ENCODE measurements at places on chromosomes 11 and 22.

GRCh38 chr11:58289266-58289665 is 21.2 kb upstream of the OR10W1 start:
- DNase-seq, result peak; percentile 65

DNA sequence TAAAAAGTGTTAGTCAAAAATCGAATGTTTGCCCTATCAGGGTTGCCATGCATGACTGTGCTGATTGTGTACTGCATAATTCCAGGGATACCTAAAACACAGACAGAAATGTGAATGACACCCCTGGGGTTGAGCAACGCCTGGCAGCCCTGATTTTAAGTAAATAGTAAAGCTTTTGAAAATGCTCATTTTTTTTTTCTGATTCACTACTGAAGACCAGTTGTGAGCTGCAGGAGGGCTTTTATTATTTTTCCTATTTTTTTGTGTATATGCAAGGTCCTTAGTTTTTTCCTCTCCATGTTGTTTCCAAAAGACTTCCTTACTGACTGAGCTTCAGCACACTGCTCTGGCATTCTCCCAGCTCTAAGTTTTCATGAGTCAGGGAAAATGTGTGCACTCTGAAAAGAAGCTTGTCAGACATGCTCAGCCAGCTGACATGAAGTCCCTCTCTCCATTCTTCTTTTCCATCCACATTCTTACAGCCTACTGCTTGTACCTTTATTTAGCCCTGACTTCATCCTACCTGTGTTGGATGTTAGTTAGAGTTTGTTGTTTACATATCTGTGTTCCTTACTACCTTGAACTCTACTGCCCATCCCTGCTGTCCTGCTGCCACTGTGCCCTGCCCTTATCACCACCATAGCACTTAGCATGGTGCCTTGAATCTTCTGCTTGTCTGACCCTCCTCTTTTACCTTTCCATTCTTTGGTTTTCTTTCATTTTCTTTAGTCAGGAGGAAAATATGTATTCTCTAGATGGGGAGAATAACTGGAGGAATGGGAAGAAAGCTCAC is 79.5 kb downstream of the HORMAD2 start:
- DNase-seq, result peak; percentile 77

DNA sequence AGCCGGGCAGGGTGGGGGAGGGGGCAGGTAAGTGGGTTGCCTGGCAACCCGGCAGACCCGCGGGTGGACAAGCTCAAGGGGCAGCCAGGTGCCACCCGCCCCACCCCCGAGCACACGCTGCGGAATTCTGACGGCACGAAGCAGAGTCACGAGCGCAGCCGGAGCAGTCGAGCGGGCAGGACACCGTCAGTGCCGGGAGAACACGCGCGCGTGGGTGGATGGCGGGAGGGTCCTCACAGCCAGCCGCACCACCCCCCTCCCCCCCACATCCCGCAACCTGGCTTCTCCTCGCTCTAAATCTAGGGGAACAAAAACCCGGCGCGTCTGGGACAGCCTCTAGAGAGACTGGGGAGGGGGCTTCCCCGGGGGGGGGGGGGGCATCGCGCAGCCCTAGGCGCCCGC is 133.1 kb upstream of the HSD17B12 start:
- DNase-seq, result no peak

- peak; percentile 66 for DNase-seq
Measured at GRCh38 chr11:44911029-44911814, 39.5 kb downstream of the TP53I11 start.

- no peak for DNase-seq
Measured at GRCh38 chr22:23566705-23567475, 13.2 kb downstream of the IGLL1 start.

DNA sequence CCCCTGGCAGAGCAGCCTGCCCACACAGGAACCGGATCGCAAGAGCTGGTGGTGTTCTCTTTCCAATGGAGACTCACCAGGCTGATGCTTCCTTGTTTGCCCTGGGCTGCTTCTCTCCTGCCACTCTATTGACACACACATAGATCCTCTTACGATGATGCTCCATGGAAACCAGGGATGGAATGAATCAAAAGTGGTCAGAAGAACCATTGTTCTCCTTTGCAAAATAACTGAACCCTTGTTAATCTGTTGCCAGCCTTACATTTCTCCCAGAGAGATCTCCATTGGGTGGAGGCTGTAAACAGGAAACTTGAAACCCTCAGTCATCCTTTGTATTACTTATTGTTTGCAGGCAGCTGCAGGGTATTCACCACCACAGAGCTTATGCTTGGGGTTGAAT is 24.6 kb upstream of the LDLRAD3 start:
- DNase-seq, result no peak

GRCh38 chr11:31254415-31254814 is 115.1 kb downstream of the DCDC1 start:
- DNase-seq, result peak; percentile 58

DNA sequence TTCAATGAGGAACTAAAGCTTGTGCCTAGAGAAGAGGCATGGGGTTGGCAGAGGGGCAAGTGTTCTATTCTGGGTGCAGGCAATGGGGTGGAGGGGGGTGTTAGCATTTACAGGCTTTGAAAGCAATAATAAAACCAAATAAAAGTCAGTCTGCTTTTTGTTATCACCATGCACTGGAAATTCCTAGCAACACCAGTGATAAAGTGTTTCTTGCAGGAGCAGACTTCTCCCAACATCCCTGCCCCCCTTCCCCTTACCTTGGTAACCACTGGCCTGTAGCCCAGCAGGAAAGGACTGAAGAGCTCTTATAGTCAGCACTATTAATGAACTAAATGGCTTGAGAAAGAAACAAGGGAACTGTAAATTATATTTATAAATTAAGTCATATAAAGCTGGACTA is 65.2 kb upstream of the SESN3 start:
- DNase-seq, result peak; percentile 38

GRCh38 chr11:9711454-9712307 is 47.8 kb downstream of the SWAP70 start:
- DNase-seq, result no peak

- no peak for DNase-seq
Measured at GRCh38 chr22:41880653-41881052, 34.2 kb downstream of the SHISA8 start.

- DNase-seq, result no peak
Measured at GRCh38 chr11:94934846-94935245, 38.5 kb downstream of the CWC15 start.

DNA sequence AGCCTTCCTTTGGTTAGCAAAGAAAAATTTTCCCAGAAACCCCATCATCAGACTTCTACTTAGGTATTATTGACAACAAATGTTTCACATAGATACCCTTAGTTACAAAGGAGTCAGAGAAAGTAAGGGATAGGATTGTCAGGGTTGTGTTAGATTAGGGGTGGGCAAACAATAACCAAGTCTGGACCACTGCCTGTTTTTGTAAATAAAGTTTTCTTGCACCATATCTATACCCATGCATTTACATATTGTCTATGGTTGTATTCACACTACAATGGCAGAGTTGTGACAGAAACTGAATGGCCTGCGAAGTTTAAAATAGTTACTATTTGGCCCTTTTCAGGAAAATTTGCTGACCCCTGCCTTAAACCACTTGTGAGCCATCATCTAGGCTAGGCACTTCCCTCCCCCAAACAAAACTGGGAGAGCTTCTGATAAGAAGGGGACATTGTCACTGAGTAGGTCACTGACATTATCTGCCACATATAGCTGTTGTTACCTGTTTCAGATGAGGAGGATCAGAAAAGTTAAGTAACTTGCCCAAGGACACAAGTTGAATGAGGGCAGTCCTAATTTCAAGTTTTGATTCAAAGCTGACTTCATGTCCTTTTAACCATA is 40.7 kb upstream of the TMEM135 start:
- no peak for DNase-seq

DNA sequence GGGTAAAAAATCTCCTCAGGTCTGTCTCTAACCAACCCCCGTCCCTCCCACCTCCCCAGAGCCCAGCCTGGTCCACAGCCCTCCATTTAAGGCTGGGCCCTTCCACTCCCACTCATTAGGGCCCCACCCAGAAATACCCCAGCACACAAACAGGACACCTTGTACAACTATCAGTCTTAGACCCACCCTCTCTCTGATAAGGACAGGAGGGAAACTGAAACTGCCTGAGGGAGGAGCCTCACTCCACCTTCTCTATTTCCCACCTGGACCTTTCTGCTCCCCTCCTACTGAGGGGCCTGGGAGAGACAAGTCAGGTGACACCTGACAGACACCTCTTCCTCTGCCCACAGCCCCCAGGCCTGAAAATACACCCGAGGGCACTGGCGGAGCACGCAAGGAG is 90.2 kb downstream of the PLEKHA7 start:
- no peak for DNase-seq

GRCh38 chr11:45543808-45544422 is 121.5 kb downstream of the CHST1 start:
- no peak for DNase-seq

DNA sequence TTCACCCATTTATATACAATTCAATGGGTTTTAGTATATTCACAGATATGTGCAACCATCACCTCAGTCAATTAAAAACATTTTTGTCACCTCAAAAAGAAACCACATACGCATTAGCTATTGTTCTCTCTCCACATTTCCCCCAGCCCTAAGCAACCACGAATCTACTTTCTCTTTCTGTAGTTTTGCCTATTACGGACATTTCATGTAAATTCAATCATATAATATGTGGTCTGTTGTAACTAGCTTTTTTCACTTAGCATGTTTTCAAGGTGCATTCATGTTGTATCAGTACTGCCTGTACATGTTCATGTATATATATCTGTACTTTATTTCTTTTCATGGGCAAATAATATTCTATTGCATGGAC is 104.7 kb upstream of the RRM1 start:
- DNase-seq, result no peak

GRCh38 chr22:30238661-30239487 is 7.7 kb downstream of the LIF start:
- DNase-seq, result peak; percentile 89

DNA sequence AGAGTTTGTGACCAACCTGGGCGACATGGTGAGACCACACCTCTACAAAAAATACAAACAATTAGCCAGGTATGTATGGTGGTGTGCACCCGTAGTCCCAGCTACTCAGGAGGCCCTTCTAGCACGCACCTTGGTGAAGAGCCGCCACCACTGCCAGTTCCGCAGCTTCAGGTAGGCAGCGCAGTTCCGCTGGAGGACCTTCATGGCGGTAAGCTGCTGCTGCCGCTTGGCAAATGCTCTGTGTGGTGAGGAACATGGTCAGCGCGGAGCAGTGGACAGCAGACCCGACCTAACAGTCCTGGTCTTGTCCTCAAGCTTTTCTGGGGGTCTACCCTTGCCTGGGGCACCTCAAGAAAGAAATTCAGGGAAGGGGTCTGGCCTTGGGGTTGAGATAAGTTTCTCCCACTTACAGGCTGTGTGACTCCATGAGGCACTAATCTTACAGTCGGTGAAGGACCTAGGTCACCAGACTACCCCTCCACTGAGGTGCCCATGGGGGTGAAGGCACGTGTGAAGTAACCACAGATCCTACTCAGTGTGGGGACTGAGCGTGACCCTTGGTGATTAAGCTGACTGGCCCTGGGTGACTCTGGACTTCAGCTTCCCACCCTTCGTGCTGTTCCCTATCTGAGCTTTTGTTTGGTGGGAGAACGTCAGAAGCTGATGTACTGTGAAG is 49.6 kb downstream of the APOL1 start:
- DNase-seq, result no peak

GRCh38 chr11:95702526-95702925 is 87.1 kb downstream of the FAM76B start:
- peak; percentile 91 for DNase-seq

- DNase-seq, result no peak
Measured at GRCh38 chr22:25407226-25407858, 157.1 kb upstream of the GRK3 start.

- DNase-seq, result no peak
Measured at GRCh38 chr11:129694538-129694937, 121.1 kb upstream of the TMEM45B start.

GRCh38 chr11:11843211-11843621 is 1.4 kb downstream of the USP47 start:
- peak; percentile 90 for DNase-seq

GRCh38 chr11:117875382-117876058 is 938 bp downstream of the FXYD6 start:
- no peak for DNase-seq

GRCh38 chr11:63866211-63866610 is 27.3 kb downstream of the MARK2 start:
- DNase-seq, result peak; percentile 80

- no peak for DNase-seq
Measured at GRCh38 chr22:30863081-30863833, 105.3 kb downstream of the MORC2 start.

DNA sequence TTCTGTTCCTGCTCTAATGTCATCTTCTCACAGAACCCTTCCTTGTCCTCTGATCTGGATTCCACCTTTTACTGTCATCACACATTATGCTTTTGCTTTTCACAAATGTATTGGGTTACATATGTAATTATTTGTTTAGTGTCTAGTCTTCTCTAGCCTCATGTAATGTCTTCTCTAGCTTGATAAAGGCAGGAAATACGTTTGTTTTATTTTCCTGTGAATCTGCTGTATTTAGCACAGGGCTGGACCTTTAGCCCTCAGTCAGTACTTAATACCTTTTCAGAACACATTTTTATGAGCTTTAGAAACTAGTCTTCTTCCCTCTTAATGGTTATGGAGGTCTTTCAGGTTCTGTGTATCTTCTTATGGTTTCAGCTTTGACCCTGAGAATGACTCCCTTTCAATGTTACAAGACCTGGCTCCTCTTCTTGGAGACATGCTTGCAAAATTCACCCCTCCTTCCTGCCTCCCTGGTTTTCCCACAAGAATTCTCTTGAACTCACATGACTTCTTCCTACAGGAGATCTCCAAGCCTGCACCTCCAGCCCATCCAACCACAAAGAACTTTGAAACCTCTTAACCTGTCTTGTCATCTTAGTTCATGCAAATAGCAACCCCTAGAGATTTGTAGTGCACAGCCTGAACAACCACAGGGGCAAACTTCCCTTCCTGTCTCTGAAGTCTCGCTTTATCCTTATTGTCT is 132.7 kb upstream of the DDI1 start:
- DNase-seq, result peak; percentile 64

- DNase-seq, result no peak
Measured at GRCh38 chr11:86143087-86144030, 74.5 kb upstream of the PICALM start.

- DNase-seq, result no peak
Measured at GRCh38 chr11:65883786-65884715, 4.2 kb downstream of the FIBP start.

DNA sequence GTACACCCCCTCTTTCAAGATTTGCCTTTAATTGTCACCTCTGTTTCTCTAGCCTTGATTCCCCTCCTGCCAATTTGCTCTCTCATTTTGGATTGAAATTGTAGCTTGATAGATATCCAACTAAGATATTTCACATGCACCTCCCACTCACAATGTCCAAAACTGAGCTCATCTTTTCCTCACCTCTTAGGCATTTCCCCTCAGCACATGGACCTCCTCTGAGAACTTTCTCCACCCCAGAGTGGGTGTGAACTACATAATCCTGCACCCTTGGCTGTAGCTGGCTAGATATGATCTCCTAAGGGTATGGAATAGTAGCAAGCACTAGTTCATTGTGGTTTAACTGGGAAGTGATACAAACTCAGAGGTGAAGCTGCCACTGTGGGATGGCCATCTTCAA is 91.5 kb upstream of the SESN3 start:
- no peak for DNase-seq

- no peak for DNase-seq
Measured at GRCh38 chr11:74100735-74101134, 70.1 kb downstream of the C2CD3 start.

- DNase-seq, result no peak
Measured at GRCh38 chr22:45867906-45868555, 108.9 kb downstream of the WNT7B start.
